ENCODE measurements at places on chromosomes 16 and 17.

GRCh38 chr16:12308060-12308459, 331.5 kb downstream of the SNX29 start:
- DNase-seq = no peak

GRCh38 chr17:55466671-55467070, 44.6 kb downstream of the SMIM36 start:
- no peak for DNase-seq

DNA sequence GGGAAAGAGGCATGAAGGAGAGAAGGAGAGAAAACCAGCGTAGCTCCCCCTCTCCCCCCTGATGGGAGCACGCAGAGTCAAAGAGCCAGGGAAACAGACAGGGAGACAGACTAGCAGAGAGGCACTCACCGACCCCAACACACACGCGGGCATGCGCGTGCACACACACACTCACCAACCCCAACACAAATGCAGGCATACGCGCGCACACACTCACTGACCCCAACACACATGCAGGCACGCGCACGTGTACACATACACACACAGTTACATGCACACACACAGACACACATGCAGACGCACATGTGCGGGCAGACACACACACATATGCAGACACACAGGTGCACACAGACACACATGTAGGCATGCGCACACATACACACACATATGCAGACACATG, 4.6 kb downstream of the CACNB1 start:
- no peak for DNase-seq

DNA sequence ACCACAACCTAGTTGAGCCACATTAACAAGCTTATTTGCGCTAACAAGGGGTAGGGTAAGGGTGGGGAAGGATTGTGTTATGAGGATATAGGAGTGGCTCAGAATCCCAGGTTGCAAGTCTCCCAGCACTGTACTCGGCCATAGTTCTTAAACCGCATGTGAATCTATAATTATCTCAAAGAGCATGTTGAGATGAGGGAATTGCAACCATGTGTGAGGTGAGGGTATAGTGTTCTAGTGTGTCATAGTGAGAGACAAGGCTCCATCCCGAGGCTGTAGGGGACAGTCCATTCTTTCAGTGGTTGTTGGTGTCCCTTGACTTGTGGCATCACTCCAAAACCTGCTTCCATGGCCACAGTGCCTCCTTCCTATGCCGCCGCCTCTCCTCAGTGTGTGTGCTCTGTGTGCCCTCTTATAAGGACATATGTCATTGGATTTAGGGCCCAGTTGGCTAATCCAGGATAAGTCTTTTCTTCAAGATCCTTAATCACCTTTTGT, 22.7 kb upstream of the ATP5MC1 start:
- no peak for DNase-seq

DNA sequence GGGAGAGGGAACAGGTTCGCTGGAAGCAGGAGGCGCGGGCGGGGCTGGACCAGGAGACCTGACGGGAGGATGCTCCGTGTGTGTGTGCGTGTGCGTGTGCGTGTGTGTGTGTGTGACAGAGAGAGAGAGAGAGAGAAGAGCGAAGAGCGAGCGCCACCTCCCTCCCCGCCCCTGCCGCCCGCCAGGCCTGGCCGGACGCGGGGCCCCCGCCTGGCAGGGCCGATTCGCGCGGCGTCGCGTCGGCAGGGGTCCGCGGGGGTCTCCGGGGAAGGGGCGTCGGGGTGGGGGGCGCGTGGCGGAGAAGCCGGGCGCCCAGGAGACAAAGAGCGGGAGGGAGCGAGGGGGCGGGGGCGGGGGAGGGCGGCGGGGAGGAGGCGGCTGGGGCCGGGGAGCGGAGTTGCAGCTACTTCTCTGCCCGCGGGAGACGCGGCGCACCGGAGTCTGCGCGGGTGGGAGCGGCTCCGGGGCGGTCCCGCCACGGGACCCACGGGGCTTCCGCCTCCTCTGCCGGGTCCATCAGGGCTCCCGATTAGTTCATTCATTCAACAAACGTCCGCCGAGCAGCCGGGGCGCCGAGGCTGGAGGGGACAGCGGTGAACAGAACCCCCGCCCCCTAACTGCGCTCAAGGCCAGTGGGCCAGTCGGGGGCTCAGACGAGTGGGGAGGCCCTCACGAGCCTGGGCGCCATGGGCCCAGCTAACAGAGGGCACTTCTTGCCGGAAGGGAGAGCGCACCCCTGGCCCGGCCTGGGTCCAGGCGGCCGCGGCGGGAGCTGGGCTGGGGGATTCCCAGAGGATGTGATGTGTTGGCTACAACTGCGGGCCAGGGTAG, at the start of gene SAMD14:
Gene SAMD14, minus strand, starts transcription at position 433 of the 831 bp plus-strand sequence. CDS start 5,201 bp downstream, outside the sequence.
- no peak for DNase-seq

GRCh38 chr16:85800321-85800669, 800 bp downstream of the COX4I1 start:
- peak; percentile 12 for DNase-seq

DNA sequence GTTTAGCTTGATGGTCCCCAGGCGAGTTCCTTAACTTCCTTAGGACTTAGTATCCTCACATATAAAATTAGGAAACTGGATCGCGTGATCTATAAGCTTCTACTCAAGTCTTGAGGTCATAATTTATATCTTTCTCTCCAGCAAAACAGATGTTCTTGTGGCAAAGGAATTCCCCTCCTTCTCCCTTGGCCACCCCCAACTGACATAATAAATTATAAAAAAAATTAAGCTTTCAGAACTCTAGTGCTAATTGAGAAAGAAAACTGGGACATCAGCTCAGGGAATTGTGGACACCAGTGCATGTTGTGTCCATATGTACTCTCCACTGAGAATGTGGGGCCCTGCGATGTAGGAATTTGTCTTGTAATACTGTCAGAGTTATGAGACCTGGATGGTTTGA, 13.5 kb downstream of the GNAO1 start:
- DNase-seq = no peak

DNA sequence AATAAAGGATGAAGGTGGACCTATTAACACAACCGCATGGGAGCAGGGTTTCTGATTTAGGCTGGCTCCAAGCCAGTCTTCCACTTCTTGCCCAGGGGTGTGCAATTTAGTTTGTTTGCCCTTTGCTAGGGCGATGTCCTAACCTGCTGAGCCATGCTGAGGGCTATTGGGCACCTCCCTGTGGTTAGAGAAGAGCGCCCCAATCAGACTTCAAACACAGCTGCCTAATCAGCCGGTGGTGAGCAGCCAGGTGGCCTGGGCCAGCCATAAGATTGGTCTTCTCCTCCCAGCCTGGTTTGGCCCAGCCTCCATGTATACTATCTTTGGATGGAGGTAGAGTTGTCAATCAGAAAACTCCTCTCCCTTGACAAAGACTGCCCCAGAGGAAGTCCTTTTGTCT, 15.7 kb downstream of the TMEM94 start:
- DNase-seq = peak; percentile 68

GRCh38 chr16:67931712-67932461, at the start of gene CTRL:
TSS of gene CTRL (minus strand) at chr16:67931862. CDS start at chr16:67931852, 10 bp downstream.
- DNase-seq = no peak

DNA sequence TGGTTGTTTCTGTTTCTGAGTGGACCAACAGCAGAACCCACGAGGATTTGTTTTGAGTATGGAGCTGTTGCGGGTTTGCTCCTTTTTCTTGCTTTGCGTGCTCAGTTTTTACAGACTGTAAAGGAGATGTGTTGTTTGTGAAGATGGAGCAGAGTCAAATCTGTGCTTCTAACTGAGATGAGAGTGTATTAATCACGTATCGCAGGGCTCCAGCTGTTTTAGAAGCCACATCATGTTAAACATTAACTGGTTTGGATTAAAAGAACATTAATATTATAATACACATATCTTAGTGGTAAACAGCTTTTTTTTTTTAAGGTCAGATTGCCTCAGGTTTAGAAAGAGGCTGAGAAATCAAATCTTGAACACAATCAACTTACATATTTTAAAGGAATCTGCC, 69.4 kb downstream of the YPEL2 start:
- no peak for DNase-seq

- DNase-seq = peak; percentile 100
Measured at GRCh38 chr17:49739641-49740271, 24.2 kb downstream of the FAM117A start.

GRCh38 chr16:49599704-49600103, 226.1 kb downstream of the C16orf78 start:
- no peak for DNase-seq

DNA sequence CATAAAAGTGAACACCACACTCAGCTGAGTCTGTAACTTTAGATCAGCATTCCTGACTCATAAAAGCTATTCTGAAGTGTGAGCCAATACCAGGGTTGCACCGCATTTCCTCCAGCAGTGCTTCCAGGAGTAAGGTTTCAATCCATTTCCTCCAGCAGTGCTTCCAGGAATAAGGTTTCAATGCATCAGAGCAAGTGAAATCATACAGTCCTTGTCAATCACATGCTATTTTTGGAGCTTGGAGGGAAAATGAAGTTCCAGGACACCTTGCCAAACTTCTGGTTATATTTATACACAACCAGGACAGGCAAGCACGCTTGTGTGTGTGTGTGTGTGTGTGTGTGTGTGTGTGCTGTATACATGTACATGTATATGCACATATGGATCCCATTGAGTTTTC, 327.6 kb downstream of the GRIN2A start:
- no peak for DNase-seq

GRCh38 chr16:89191033-89191900, 9.1 kb downstream of the SLC22A31 start:
- DNase-seq = no peak

- peak; percentile 34 for DNase-seq
Measured at GRCh38 chr17:4833941-4834680, 971 bp downstream of the MINK1 start.

GRCh38 chr16:85612191-85612800, 826 bp upstream of the GSE1 start:
- peak; percentile 74 for DNase-seq

DNA sequence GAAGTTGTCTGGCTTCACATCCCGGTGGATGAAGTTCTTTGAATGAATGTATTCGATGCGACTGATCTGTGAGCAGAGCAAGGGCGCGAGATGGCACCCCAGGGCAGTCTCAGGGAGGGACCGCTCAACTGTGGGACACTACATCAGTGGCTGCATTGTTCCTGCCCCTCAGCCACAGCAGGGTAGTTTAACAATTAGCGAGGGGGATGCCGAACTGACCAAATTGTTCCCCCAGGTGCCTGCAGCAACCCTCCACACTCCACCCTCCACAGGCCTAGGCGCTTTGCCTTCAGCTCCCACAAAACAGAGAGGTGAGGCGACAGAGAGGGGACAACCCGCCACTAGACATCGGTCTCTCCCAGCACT, 20.3 kb downstream of the CSNK1D start:
- DNase-seq = no peak

DNA sequence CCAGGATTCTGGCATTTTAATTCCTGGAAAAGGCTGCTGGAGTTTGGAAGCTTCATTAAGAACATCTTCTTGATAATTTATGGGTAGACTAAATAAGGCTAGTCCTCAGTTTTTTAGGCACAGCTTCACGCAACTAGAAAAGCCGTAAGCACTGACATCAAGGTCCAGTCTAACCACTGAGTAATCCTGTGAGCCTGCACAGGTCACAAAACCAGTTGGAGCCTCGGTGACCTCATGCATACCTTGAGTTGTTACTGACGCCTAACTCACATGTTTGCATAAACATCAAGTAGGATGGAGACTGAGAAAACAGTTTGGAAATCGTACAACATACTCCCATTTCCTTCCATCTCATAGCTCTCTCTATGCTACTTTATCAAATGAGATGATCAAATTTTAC, 63.8 kb upstream of the RCVRN start:
- DNase-seq = no peak

DNA sequence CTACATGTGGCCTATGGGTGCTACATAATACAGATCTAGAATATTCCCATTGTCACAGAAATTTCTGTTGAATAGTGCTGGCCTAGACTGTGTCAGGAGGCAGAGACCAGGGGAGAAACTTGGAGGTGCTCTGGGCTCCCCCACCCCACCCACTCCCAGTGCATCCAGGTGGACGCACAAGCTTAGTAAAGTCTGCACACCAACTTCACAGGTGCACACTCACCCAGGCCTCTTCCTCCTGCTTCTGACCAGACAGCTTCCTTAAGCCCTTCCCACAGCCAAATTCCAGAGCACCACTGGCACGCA, 7.6 kb upstream of the CNP start:
- DNase-seq = no peak

DNA sequence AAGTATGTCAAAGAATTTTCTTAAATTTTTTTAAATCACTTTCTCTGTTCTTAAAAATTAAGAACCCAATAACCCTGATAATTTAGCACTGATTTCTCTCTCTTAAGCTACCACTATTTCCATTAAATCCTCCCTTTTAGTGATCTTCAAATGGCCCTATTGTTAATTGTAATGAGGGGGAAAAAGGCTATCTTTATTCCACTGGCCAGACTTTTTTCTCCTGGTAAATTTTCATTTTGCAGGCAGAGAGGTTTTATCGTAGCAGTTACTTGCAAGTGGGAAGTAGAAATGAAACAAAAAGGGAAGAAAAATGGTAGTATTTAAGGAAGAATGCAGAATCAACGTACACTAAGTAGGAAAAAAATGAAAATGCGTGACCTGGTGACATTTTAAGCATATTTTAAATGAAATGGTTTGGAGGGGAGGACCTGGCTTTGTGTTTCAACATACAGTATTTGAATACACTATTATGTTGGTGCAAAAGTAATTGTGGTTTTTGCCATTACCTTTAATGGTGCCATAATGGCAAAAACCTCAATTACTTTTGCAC, 224.9 kb downstream of the TANC2 start:
- no peak for DNase-seq

GRCh38 chr17:77434136-77435114, 293.7 kb downstream of the SEC14L1 start:
- no peak for DNase-seq

DNA sequence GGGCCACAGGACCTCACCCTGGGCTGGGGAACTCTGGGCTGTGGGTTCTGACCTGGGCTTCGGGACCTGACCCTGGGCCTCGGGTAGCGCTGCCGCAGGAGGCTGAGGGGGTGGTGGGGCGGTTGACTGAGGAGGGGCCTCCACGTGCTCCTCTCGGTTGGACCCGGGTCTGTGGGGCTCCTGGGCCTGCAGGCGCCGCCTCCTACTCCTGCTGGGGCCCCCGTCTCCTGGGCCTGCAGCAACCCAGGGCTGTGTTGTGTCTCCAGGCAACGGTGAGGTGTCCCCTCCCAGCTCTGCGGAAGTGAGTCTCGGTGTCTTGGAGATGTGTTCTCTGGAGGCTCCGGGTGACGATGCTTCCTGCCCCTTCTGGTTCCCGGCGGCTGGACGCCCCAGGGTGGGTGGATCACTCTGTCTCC, 41.5 kb upstream of the GNG13 start:
- DNase-seq = no peak

DNA sequence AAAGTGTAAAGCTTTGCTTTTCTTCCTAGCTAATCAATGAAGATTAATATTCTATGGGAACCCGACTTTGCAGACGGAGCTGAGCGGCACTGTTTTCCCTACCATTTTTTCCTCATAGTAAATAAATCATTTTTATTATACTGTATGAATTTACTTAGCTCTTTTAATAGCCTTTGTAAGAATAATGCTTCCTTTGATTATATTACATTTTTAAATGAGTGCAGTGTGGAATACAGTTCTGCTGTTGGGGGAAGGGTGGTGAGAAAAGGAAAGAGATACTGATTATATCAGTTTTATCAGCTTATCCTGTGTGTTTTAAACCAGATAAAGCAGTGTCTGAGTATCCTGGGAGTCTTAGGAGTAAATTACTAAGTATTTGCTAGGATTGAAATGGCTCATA, 221.4 kb upstream of the RBFOX1 start:
- no peak for DNase-seq

GRCh38 chr16:86306011-86306644, 204.2 kb upstream of the FOXF1 start:
- no peak for DNase-seq
